GM13977 (cell line): ENCODE measurements at places on chromosomes 11 and 22.

DNA sequence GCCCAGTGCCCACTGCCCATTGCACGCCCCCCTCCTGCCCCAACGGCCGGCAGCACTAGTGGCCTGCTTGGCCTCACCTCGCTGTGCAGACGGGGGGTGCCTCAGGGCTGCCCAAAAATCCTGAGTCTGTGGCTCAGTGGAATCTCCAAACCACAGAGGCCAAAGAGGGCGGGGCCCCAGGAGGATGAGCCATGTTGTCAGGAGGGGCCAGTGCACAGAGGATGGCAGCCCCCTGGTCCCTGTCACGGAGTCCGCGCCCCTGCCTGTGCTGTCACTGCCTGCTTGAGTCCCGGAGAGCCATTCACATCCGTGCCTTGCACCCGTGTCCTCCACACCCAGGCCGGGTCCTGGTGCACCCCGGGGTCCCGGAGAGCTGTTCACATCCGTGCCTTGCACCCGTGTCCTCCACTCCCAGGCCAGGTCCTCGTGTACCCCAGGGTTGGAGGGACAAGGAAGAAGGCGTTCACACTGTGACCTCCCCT lies 36.4 kb upstream of the MUC5AC start:
- DNase-seq: no peak

- no peak for DNase-seq
These were observed 108.9 kb downstream of the KIRREL3 start for GRCh38 chr11:126891556-126892217.

DNA sequence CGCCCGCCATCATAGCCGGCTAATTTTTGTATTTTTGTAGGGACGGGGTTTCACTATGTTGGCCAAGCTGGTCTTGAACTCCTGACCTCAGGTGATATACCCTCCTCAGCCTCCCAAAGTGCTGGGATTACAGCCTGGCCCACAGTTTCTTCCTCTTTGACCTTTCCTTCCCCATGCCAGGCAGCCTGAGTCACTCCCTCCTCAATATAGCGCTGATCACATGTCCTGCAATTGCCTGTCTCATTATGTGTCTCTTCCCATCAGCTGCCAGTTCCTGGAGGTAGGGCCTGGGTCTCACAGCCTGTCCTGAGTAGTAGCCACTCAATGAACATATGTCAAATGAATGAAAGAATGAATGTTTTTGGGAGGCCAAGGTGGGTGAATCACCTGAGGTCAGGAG lies 43.0 kb upstream of the CCDC134 start:
- DNase-seq: no peak

GRCh38 chr22:24474649-24475255 lies 20.4 kb upstream of the UPB1 start:
- DNase-seq: no peak

GRCh38 chr11:31521497-31522150 lies 12.1 kb downstream of the ELP4 start:
- DNase-seq: no peak

DNA sequence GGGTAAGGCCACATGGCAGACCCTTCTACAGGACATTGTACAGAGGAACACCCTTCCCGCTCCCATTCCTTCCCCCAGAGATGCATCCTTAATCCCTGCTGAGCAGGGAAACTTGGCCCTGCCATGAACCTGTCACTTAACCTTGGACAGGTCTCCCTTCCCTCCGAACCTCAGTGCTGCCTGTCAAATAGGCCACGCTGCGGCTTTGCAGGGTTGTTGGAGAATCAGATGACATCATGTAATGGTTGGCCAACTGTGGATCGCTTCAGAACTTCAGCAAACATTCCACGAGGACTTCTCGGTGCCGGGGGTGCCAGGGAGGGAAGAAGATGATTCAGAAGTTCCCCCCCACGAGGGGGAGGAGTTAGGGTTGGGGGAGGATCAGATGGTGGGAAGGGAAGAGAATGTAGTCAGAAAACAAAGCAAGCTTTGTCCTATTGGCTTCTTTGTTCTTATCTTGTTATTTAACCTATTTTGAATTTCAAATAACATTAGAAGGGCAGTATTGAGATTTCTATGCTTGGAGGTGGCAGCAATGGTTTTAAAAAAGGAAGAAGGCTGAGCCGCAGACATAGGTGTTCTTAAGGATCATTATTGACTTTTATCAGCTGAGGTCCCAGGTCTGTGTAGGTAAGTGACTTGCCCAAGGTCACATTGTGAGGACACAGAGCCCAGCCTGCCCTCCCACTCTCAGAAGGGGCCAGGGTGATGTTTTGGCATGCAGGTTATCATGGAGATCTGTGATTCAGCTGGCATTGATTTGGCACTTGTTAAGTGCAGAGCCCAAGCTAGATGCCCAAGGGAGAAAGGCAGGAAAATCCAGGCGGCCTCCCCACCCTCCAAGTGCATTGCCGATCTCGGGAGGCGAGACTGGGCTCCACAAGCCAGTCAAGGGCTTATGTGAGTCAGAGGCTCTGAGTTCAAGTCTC lies 3.1 kb downstream of the CDC42EP1 start:
- DNase-seq: no peak

- no peak for DNase-seq
These were observed 90.0 kb downstream of the ARHGAP42 start for GRCh38 chr11:100777103-100777502.

- no peak for DNase-seq
These were observed 206.2 kb upstream of the MTMR2 start for GRCh38 chr11:96130061-96130620.

- DNase-seq: no peak
These were observed 35.8 kb downstream of the UVRAG start for GRCh38 chr11:75850787-75851186.

DNA sequence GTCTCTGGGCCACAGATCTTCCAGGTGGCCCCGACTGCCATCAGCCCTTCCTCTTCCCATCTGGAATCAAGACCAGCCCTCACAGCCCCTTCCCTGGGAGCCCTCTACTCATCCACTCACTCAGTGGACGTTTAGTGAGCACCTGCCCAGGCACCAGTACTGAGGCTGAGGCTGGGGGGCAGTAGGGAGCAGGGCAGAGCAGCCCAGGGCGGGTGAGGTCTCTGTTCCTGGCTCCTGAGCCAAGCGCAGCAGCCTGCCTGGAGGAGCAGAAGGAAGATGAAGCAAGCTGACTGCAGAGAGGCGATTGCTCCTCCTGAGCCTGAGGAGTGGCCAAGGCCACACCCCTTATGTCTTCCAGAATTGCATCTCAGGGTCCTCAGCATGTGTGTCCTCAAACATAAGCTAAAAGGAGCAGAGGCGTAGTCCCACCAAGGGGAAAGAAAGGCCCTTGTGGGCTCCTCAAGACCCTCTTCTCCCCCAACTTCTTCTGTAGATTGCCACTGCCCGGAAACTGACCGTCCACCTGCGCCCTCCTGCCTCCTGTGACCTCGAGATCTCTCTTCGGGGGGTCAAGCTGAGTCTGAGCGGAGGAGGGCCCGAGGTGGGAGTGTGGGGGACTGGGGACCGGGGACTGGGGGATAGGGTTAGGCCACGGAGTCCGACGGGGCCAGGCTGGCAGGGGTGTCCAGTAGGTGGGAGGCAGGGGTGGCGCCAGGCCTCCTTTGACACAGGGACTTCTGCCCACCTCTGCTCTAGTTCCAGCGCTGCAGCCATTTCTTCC lies 5.8 kb downstream of the MAPK8IP2 start:
- DNase-seq: peak; percentile 65

- no peak for DNase-seq
These were observed 3.2 kb upstream of the TMPRSS13 start for GRCh38 chr11:117932426-117932825.

DNA sequence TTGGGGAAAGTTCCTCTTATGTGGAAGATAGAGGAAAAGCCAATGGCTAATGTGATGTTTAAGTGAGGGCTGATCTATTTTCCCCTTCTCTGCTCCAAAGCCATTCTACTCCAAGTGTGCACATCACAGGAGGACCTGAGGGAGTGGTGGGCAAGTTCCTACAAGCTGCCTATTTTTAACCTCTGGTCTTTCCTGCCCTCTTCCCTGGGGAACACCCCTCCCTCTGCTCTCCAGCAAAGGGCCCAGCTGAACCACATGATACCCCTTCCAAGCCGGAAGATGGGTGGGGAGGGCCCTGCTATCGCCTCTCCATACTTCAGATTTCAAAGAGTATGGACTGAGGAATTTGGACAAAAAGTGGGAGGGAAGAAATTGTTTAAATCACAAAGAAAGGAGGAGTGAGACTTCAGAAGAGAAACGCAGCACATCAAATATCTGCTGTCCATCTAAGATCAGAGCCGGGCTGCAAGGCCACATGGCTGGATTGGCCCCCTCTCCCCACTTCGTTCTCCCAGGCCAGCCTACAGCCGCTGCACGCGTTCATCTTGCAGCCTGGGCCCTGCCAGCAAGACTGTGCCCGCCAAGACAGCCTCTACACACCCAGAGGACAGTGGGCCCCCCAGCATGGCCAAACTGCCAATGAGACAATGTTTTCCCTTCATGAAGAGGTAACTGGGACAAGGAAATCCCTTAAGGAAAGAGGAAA lies 77.5 kb downstream of the MICAL3 start:
- no peak for DNase-seq

GRCh38 chr11:13105237-13105844 lies 96.2 kb downstream of the RASSF10 start:
- DNase-seq: no peak

- peak; percentile 79 for DNase-seq
These were observed 74.7 kb downstream of the SC5D start for GRCh38 chr11:121367001-121367843.

DNA sequence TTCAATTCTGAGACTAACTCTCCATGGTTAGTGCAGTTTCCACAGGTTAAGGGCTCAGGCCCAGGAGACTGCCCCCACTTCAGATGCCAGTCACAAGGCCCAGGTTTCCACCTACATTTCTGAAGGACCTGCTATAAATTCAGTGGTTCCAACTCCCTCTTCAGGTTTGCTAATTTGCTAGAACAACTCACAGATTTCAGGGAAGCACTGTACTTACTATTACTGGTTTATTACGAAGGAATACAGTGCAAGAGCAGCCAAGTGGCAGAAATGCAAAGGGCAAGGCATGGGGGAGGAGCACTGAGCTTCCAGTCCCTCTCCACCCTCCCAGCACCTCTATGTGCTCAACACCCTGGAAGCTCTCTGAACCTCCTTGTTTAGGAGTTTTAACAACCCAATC lies 39.3 kb upstream of the SPON1 start:
- no peak for DNase-seq

- DNase-seq: no peak
These were observed 216.8 kb downstream of the SWAP70 start for GRCh38 chr11:9880657-9881056.

DNA sequence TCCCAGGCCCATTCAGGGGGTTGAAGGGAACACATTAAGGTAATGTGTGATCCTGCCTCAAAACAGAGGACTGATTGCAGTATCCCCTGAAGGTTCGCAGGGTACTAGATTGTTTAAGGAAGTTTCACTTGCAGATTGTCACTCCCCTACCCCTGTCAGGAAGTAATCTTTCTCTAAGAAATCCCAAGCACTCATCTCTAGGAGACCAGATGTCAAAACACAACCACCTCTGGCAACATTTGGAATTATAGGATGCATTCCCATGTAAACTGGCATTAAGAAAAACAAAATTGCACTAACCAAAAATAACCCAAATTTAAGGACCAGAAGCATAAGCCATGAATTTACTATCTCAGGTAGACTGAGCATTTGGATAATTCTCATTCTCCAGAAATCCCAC lies 1.6 kb downstream of the MRPL17 start:
- DNase-seq: no peak

- no peak for DNase-seq
These were observed 312.9 kb downstream of the MN1 start for GRCh38 chr22:27488456-27489177.

GRCh38 chr11:36713715-36714114 lies 115.7 kb upstream of the RAG2 start:
- DNase-seq: no peak

DNA sequence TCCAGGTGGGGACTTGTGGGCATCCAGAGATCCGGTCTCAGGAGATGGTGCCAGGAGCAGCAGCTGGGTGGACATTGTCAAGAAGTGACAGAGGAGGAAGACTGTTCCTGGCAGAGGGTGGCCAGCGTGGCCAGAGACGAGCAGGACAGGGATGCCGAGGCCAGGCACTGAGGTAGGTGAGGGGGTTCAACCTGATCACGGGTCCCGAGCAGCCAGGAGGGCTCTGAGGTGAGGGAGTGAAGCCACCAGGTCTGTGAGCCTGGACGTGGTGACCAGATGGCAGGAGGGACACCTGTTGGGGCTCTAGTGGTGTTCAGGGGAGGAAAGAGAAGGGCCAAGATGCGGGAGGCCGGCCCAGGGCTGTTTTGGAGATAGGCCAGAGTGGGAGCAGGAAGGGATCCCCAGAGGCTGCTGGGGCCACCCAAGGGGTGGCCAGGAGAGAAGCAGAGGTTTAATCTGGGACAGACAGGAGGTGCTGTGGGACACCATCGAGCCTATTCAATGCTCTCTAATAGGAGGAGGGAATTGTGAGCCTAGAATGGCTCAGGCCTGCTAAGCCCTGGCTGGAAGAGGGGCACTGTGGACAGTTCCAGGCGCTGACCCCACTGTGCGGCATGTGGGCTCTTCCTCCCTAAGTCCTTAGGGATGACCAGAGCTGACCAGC lies 6.3 kb downstream of the PPM1F start:
- no peak for DNase-seq

DNA sequence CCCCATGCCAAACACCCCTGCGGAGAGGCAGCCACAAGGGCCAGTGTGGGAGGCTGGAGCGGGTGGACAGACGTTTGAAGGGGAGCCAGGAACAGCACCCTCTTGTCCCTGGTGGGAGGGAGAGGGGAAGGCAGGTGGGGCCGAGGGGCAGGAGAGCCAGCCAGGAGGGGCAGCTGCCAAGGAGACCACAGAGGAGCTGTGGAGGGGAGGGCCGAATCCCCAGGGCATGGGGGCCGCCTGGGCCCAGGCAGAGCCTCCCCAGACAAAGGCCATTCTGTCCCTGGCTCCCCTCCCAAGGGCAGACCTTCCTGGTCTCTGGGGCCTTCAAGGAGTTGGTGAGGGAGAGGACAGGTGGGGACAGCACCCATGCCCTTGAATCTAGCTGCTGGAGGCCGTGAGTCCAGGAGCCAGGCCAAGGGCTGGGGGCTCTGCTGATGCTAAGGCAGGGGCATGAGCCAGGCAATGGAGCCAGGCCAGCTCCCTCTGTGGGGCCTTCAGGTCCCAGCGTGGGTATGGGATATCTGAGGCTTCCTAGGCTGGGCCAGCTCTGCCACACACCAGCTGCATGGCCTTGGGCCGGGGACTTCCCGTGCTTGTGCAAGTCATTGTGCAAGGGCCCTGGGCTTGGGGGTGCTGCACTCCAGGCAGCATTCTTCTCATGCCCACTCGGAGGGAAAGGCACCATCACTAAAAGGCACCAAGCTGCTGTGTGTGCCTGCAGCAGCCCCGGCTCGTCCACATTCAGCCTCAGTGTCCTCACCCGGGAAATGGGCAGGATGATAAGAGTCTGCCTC lies 11.4 kb downstream of the EMID1 start:
- no peak for DNase-seq

DNA sequence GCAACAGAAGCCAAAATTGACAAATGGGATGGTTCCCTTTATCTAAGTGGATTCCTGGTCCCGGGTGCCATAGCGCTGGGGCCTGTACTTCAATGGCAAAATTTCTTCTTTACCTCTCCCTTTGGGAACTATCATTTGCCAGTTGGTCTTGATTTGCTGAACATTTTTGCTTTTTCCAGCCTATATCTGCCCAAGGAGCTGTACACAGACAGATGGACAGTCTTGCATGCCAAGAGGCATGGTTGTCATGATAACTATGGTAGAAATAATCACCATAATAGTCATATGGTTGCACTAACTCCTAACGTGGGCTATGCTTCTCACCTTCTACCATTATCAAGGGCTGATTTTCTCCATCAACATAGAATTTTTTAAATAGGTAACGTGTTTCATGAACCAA lies 1030.9 kb downstream of the OPCML start:
- no peak for DNase-seq
